ENCODE measurements at places on chromosomes 16 and 17.

DNA sequence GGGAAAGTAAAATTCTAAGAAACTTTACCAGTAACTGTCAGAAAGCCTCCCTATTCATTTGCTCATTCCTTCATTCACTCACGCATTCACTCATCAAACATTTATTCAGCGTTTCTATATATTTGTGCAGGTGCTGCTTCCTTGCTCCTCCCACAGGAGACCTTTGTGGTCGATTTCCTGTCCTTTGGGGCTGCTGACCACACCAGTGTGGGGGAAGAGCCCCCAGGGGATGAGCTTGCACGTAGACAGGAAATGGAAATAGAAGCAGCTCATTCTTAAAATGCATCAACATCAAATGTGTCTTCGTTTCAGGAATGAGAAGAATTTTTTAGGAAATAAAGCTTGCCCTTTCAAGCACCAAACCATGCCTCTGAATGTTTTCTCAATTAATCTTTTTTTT is 9.6 kb downstream of the PIK3R6 start:
- no peak for DNase-seq

- no peak for DNase-seq
These were observed 4.6 kb downstream of the TERF2 start for GRCh38 chr16:69381231-69381630.

GRCh38 chr17:4858882-4859260 is 25.7 kb downstream of the MINK1 start:
- no peak for DNase-seq

GRCh38 chr17:14409292-14409691 is 108.4 kb downstream of the HS3ST3B1 start:
- no peak for DNase-seq

DNA sequence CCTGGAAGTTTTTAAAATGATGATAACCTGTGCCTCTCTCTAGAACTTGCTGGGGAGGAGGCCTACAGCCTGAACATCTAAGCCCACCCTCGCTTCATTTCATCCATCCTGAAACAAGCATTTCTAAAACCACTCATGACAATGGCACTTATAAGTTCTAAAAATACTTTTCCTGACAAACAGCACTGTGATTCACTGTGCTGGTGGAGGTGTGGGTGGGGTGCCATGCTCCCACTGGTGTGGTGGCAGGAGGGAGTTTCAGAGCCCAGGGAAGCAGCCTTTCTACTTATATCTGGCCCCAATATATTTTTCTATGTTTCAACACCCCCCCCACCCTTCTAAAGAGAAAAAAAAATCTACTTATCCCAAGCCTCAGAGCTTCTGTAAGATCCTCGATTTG is 52.6 kb downstream of the RAB11FIP4 start:
- no peak for DNase-seq

- no peak for DNase-seq
These were observed 572 bp downstream of the PGP start for GRCh38 chr16:2213817-2214718.

GRCh38 chr17:44083250-44083849 is 12.8 kb downstream of the G6PC3 start:
- no peak for DNase-seq

DNA sequence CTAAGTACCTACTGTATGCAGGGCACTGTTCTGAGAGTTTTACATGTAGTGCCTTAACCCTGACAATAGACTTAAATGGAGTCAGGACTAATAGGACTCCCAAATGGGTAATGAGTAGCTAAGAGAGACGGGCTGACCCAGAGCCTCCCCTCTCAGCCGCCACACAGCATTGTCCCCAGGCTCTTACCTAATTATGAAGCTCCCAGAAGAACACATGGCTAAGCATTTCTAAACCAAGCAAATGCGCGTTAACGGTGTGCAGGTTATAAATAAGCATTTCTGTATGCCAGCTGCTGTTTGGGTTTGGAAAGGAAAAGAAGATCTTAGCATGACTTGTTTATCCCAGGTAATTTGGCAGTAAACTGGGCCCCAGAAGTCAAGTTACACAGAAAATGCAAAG is 14.3 kb downstream of the KATNIP start:
- DNase-seq = no peak

- no peak for DNase-seq
These were observed 58.1 kb downstream of the MAP2K4 start for GRCh38 chr17:12078791-12079190.

GRCh38 chr17:66308856-66309255 is 6.4 kb downstream of the PRKCA start:
- no peak for DNase-seq

DNA sequence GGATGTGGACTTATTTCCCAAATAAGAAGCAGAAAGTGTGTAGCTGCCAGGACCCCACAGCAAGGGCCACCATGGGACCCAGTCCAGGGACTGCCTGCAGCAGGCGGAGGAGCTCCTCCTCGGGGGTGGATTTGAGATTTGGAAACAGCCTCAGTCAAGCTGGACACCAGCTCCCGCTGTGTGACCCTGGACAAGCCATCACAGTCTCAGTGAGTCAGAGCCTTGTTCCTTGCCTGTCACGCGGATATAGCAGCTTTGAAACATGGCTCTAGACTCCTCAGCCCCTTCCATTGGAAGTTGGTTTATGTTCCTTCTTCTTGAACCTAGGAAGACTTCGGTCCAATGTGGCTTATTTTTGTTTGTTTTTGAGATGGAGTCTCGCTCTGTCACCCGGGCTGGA is 12.5 kb upstream of the DPEP1 start:
- DNase-seq = no peak

- no peak for DNase-seq
These were observed 75.4 kb downstream of the YPEL2 start for GRCh38 chr17:59406808-59407381.

DNA sequence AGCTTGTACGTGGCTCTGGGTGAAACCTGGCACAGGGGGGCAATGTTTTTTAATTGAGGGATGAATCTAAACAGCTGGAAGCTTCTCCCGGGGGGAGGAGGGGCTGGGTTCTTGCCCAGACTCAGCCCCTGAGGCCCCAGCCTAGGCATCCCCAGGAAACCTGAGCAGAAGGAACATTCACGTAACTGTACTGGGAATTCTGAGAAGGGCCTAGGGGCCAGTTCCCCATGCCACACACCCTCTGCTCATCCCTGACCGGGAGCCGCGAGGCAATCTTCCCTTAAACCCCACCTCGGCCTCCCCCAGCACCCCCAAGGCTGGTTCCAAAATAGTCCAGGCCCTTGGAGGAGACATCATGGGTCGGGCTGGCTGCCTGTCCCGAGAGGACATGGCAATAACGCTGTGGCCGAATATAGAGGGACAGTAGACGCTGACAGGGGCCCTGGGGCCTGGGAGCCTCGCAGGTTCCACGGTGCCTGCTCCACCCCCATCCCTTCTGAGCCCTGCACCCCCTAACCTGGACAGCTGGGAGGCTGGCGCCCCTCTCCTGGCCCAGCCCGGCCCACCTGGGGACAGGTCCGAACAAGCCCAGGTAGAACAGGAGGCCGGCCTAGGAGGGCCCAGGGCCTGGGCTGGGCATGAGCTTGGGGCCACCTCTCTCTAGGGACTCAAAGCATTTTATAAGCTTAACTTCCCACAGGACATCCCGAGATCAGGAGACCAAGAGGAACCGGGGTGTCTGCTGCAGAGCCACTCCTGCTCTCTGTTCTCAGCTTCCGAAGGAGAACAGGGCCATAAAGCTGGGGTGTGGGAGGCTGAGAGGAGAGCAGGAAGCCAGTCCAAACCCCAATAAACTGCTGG is 83.2 kb upstream of the TOB1 start:
- no peak for DNase-seq

GRCh38 chr16:66660422-66661209 is 35.9 kb downstream of the CMTM4 start:
- DNase-seq = no peak

DNA sequence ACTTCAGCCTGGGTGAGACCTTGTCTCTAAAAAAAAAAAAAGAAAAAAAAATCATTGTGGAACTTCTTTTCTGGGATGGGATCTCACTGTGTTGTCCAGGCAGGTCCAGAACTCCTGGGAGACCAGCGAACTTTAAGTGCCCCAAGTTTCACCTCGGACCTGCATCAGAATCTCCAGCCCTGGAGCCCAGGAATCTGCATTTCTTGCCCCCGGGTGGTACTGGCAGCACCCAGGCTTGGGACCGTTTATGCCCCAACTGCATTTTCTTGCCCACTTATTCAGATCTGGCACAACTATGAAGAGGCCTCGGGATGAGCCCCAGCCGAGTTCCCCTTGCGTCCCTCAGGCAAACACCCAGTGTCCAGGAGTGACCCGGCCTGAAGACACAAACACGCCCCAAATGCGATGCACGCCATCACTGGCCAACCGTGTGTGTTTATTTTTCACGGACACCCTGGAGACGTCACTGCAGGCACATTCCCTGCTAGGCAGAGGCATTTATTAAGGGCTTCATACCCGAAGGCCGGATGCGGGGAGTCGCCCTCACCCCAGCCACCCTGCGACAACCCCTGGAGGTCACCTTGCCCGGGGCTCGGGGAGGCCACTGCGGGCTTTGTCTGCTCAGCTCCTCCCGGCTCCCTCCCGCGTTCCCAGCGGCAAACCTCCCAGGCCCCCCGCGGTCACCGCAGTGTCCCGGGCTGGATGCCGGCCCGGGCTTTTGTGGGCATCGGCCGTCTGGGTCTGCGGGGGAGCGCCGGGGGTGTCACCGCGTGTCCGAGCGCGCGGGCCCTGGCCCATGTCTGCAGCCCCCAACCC is 684 bp upstream of the SPIRE2 start:
- no peak for DNase-seq

GRCh38 chr16:4663777-4664465 is 29.4 kb upstream of the NUDT16L1 start:
- DNase-seq = no peak

GRCh38 chr16:706189-707061 is 824 bp upstream of the FBXL16 start:
- DNase-seq = no peak

GRCh38 chr16:1560866-1561265 is 27.4 kb downstream of the TMEM204 start:
- DNase-seq = no peak

DNA sequence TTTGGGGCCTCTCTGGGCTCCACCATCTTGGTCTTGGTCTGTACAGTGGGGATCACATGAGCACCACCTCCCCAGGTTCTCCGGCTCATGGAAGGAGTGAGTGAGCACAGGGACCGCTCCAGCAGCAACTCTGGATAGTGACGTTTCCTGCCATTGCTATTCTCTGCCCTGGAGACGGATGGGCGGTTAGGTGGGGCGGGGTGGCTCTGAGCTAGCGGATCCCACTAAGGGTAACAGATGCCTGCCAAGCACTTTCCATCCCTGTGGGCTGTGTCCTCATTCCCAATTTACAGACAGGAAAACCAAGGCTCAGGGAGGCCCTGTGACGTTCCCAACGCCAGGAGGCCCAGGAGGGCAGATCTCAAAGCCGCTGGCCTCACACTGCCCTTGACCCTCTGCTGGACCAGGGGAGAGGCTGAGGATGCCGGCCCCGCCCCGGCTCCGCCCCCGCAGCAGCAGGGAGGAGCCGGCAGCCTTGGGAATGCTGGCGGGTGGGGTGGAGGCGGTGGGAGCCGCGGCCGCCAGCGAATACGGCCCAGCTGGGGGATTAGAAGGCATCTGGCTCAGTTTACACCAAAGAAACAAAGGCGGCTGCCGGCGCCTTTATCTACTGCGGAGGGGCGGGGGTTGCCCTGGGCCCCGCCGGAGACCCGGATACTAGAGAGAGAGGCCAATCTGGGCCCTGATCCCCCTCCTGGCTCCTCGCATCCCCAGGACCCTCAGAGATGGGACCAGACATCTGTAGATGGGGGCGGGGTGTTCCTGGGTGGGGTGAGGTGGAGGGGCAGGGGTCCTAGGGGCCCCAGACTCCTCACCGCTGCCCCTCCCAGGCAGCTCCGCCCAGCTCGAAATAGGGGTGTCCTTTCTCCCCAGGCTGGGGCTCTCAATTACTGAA is 122.3 kb upstream of the CIBAR2 start:
- no peak for DNase-seq

- no peak for DNase-seq
These were observed 18.5 kb downstream of the ARL4D start for GRCh38 chr17:43416998-43417890.

DNA sequence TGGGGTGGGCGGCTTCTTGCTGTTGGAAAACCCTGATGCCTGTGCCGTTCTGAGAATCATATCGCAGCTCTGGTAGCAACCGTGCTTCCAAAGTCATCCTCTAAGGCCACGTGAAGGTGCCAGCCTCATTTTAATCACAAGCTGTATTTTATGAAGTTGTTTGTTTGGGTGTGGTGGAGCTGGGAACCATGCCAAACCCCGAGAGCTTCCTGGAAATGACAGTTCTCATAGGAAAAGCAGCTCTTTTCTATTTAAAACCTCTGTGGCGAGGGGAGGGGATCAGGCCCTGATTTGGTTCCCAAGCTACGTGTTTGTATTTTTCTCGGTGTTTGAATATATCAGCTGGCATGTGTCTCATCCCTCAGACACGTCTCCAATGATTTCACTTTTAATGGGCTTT is 21.7 kb downstream of the KNOP1 start:
- DNase-seq = peak; percentile 10

DNA sequence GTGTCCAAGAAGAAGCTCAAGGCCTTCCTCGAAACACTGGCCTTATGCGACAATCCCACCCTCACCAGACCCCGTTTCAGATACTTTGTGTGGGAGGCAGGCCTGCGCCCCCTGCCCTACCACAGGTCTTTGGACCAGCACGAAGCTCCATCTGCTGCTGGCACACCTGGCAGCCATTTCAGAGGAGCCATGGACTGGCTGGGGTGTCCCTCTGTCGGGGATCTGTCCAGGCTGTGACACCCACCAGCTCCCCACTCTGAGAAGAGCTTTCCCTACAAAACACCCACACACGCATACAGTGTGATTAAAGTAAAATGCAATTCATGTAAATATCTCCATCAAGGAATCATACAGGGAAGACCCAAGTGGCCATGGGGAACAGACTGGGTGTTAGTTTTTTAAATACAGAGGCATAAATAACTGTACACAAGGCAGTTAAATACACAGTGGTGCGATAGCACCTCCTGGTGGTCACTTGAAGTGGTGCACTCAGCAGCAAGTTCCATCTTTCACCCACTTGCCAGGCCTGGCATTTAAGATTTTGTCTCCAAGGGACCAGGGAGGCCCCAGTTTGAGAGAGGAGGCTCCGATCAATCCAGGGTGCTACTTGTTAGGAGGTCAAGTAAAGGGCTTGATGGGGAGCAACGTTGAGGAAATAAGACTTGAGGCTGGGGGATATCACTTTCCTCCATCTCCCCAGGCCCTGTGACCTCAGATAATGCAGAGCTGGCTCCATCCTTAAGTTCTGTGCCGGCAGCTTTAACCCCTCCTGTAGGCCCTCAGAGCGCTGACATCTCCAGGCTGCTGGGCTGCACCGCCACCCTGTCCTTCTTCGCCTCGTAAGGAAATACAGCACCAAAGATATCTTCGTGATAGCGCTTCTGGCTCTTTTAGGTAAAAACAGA is 43.6 kb downstream of the NOS2 start:
- DNase-seq = peak; percentile 14

GRCh38 chr16:27950206-27950887 is 113.2 kb downstream of the GSG1L start:
- DNase-seq = no peak

DNA sequence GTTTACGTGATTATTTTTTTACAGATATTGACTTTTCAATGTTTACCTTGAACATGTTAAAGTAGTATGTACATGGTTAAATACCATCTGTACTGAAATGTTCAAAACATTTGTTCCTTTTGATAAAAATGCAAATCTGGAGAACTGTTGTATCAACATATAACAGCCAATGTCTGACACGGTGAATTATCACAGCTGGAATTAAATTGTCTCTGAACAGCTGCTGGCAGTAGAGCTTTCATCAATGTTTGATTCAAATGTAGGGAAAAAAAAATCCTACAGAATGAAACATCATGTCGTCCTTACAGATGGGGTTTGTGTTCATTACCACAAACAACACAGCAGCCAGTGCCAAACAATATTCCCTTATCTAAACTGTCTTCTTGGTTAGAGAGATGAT is 79.9 kb downstream of the TOX3 start:
- DNase-seq = no peak

Measured in activated CD8-positive, alpha-beta memory T cell treated with anti-CD3 and anti-CD28 coated beads for 4 hours (primary cell).